ENCODE measurements at places on chromosomes 1 and 21.

GRCh38 chr21:45048968-45049367, 25.4 kb upstream of the ADARB1 start:
- DNase-seq = no peak

DNA sequence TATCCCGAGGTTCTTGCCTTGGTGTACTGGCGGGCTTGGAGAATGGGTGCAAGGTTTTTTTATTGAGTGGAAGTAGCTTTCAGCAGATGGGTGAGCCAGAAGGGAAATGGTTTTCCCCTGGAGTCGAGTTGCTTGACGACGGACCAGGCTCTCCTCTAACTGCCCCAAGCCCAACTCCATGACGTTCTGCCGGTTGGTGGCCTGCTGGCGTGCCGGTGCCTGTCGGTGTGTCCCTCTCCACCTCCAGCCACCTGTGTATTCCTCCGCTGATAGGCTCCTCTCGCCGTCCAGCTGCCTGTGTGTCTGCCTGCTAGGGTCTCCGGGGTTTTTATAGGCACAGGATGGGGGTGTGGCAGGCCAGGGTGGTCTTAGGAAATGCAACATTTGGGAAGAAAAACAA, 34.3 kb upstream of the PTGFRN start:
- no peak for DNase-seq

DNA sequence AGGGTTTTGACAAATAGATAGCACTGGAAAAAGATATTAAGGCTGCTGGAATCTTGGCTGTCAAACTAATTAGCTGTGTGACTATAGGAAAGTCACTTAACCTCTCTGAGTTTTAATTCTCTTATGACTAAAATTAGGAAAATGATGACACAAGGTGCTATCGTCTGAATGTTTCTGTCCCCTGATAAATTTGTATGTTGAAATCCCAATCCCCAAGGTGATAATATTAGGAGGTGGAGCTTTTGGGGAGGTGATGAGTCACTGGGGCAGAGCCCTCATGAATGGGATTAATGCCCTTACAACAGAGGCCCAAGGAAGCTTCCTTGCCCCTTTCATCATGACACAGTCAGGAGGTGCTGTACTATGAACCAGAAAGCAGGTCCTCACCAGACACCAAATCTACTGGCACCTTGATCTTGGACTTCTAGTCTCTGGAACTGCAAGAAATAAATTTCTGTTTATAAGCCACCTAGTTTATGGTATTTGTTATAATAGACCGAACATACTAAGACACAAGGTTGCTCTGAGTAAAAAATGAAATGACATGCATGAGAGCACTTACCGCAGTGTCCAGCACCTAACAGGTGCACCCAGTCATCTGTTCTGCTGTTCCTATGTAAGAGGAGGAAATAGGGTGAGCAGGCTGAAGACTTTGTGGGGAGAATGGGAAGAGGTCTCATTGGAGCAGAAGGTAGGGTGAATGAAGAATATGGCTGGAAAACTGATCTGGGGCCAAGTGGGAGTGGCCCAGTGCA, 26.3 kb upstream of the DISP1 start:
- DNase-seq = no peak

- no peak for DNase-seq
Observed at GRCh38 chr1:116690396-116690848, 22.9 kb upstream of the IGSF3 start.

DNA sequence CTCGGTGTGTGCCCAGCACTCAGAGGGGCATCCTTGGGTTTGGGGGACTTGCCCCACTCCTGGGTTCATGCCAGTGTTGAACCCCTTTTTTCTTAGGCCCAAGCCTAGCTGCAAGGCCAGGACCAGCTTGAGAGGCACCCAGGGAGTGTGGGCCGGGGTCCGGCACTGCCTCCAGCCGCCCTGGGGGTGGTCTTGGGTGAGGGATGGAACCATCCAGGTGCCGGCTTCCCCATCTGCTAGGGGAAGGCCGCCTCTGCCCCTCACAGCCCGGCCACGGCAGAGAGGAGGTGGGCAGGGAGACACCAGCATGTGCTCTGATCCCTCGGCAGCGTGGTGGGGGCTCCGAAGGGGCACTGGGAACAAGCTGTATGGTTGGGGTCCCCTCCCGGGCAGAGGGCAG, 50.2 kb upstream of the ARHGEF16 start:
- DNase-seq = no peak

DNA sequence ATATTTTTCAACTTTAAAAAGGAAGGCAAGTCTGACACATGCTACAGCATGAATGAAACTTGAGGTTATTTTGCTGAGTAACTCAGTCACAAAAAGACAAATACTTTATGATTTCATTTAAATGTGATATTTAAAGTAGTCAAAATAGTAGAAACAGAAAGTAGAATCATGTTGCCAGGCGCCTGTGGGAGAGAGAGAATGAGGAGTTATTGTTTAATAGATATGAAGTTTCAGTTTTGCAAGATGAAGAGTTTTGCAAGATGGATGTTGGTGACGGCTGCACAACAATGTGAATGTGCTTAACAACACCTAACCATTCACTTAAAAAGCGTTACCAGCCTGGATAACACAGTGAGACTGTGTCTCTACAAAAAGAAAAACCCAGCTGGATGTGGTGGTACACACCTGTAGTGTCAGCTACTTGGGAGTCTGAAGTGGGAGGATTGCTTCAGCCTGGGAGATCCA, 20.7 kb upstream of the ATP1A1 start:
- DNase-seq = no peak

GRCh38 chr1:106727171-106727570, 329.3 kb upstream of the PRMT6 start:
- no peak for DNase-seq

DNA sequence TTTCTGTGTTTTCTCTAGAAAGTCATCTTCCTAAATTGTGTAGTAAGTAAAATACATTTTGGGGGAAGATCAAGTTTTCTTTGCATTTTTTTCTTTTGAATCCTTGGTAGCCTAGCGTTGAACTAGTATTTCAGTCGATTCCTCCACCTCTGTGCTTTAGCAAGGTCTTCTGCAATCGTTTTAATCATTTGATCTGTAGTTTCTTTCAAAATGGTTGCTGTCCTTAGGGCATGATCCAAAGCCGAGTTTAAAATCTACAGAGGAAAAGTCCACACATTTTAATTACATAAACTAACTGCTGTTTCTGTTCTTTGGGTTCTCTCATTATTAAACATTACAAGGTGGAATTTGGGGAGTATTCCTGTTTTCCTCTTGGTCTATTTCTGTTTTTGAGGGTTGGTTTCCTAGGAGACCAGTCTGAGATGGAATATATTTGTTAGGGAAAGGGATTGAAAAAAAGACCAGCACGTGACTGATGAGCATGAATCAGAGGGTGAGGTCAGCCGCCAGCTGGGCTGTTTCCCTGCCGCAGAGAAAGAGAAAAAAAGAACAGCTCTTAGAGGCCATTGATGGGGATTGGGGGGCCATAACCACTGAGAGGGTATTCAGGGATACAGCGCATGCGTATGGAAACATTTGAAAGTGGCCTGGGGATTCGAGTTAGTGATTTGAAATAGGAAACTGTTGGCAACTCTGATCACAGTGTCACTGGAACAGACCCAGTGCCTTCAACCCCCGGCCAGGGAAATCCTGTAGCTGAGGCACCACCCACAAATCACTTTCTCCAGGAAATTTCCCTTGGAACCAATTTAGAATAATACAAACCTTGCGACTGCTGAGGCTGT, 40.6 kb downstream of the AKNAD1 start:
- no peak for DNase-seq

- DNase-seq = no peak
Observed at GRCh38 chr1:162292422-162292849, 84.2 kb downstream of the SPATA46 start.

- no peak for DNase-seq
Observed at GRCh38 chr1:3505161-3505560, 50.7 kb downstream of the ARHGEF16 start.

DNA sequence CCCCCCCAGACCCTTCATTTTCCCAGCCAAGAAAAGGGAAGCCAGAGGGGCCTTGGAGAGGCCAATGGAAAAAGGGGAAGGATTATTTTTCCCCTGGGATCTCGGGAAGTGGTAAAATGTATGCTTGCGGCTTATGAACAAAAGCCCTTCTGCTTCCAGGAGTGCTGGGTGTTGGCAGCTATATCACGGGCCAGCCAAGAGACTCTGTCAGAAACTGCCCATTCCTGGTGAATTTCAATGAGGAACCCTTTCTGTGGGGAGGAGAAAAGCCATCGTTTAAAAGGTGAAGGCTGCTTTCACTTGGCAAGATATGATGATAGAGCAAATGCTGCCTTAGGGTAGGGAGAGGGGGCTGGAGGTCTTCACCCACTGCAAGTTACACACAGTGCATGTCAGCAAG, 69.7 kb upstream of the ZC3H12A start:
- no peak for DNase-seq

- DNase-seq = no peak
Observed at GRCh38 chr1:64759968-64760367, 15.1 kb downstream of the RAVER2 start.

DNA sequence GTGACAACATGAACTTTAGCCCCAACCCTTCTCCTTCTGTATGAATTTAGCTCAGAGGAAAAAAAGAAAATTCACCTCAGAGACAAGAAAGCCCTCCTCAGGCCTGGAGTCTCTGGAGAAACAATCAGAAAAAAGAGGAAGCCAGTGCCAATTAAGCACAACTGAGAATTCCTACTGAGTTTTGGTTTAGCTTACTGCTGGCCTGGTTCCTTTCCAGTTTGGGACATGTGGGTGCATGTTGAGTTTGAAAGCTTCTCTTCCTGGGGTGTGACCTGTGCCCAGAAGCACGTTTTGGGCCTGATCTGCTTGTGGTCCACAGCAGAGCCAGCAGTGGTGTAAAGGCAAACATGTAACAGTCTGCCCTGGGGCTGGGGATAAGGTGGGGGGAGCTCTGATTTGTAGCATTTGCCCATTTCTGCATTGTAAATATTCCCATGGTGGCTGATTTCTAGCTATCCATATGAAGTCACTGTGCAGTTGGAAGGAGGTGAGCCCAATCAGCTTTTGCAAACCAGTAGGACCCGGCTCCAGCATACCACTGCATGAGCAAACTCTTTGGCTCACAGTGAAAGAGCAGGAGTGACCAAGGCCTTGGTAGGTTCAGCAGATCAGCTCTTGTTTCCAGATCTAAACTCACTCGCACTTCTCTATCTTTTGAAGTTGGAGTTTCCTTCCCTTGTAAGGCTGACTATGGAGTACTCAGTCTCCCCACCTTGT, 4.7 kb upstream of the THEM5 start:
- DNase-seq = no peak

GRCh38 chr1:10765734-10766478, 30.5 kb downstream of the CASZ1 start:
- no peak for DNase-seq

DNA sequence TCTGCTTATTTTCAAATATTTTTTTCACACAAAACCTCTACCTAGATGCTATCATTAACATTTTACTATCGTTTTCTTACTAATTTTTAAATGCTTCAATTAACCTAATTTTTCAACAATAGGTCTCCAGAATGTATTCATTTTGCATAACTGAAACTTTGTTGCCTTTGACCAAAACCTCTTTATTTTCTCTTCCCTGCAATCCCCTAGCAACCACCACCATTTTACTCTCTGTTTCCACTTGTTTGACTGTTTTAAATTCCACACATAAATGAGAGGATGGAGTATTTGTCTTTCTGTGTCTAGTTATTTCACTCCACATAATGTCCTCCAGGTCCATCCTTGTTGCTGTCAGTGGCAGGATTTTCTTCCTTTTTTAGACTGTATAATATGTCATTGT, 9.5 kb upstream of the F13B start:
- no peak for DNase-seq

DNA sequence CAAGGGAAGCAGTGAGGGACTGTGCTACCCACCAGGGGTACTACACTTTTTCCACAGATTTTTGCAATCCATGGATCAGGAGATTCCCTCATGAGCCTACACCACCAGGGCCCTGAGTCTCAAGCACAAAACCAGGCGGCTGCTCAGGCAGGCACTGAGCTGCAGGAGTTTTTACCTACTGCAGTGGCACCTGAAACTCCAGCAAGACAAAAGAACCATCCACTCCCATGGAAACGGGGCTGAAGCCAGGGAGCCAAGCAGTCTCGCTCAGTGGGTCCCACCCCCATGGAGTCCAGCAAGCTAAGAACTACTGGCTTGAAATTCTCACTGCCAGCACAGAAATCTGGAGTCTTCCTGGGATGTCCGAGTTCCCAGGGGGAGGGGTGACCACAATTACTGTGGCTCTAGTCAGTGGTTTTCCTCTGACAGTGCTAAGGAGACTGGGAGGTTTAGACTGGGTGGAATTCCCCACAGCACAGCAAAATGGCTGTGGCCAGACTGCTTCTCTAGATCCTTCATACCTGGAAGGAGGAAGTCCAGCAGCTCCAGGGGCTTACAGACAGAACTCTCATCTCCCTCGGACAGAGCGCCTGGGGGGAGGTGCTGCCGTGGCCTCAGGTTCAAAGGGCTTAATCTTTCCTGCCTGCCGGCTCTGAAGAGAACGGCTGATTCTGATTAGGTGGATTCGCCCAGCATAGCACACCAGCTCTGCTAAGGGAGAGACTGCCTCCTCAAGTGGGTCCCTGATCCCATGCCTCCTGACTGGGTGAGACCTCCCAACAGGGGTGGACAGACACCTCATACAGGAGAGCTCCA, 437.8 kb downstream of the LTN1 start:
- DNase-seq = no peak

GRCh38 chr1:209893751-209894150, 44.3 kb upstream of the SYT14 start:
- DNase-seq = no peak

GRCh38 chr1:163130225-163130856, 61.2 kb downstream of the RGS4 start:
- no peak for DNase-seq

DNA sequence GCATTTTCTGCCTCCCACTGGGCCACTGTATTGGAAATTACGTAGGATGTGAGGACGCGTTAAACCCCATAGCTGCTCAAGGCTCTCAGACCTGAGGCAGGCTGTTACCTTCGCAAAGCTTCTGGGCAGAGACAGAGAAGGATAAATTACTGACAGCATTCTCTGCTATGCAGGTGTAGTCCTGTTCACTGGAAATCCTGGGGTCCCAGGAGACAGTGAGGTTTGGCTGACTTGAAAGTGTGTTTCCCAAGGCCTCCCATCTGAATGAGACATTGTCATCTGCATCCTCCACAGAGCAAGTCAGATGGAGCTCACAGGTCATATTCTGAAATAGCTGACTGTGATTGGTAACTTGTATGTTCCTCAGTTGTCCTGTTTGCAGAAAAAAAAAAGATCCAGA, 32.0 kb downstream of the SLAMF6 start:
- no peak for DNase-seq

GRCh38 chr1:180309338-180309737, 79.3 kb downstream of the LHX4 start:
- DNase-seq = no peak

DNA sequence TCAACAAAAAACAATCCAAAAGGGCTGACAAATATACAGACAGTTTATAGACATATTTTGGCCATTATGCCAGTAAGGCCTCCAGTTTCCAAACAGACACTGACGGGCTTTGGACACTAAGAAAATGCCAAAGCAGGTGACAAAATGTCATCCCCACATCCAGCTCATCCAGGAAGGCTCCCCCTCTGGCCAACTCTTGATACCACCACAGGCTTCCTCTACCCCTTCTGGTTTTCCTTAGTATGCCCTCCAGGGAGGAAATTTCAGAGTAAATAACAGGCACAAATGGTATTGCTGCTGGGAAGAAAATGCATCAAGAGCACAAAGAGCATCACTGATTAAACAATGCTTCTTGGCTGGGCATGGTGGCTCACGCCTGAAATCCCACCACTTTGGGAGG, 225.3 kb downstream of the VAV3 start:
- no peak for DNase-seq
